ENCODE measurements at places on chromosomes 3 and 15.

GRCh38 chr3:146166415-146166821 lies 5.4 kb upstream of the PLOD2 start:
- no peak for DNase-seq

- DNase-seq, result no peak
Observed at GRCh38 chr3:21229426-21230135, 521.4 kb downstream of the ZNF385D start.

DNA sequence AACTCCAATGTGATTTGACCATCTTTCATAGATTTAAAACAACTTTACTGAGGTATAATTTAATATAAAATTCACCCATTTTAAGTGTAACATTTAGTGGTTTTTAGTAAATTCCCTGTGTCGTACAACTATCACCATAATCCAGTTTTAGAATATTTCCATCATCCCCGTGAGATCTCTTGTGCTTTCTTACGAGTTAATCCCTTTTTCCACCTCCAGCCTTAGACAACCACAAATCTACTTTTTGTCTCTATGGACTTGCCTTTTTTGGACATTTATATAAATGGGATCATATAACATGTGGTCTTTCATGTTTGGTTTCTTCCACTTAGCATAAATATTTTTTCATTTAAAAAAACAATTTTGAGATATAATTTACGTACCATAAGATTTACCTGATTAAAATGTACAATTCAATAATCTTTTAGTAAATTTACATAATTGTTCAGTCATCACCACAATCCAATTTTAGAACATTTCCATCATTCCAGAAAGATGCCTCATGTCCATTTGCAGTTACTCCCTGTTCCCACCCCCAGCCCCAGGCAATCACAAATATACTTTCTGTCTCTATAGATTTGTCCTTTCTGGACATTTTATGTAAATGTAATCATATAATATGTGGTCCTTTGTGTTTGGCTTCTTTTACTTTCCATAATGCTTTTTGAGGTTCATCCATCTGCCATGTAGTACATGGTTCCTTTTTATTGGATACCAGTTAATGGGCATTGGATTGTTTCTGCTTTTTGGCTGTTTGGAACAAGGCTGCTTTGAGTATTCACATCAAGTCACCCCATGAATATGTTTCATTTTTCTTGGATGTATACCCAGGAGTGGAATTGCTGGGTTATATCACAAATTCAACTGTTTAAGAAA lies 3.1 kb downstream of the OXSR1 start:
- no peak for DNase-seq

GRCh38 chr3:67489816-67490215 lies 164.6 kb downstream of the SUCLG2 start:
- no peak for DNase-seq

DNA sequence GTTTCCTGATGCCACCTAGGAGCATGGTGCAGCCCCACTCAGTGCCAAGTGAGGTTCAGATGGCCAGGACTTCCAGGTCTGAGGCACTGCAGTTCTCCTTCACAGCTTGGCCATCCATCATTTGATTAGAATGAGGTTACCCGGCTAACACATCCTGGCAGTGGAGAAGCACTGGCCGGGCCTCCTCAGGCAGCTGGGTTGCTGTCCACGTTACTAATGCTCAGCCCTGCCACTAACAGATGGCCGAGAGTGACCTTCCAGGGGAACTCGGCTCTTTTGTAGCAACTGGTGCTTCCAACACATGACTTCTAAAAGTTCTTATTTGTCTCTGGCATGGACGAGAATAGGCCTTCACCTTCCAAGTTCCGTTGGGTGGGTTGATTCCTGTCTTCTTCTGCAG lies 204.6 kb upstream of the CFAP20DC start:
- no peak for DNase-seq
